Epithelial cell of proximal tubule (primary cell): ENCODE measurements at places on chromosomes 6 and 20.

- peak; percentile 26 for DNase-seq
Observed at GRCh38 chr6:2353412-2354137, 108.2 kb upstream of the GMDS start.

DNA sequence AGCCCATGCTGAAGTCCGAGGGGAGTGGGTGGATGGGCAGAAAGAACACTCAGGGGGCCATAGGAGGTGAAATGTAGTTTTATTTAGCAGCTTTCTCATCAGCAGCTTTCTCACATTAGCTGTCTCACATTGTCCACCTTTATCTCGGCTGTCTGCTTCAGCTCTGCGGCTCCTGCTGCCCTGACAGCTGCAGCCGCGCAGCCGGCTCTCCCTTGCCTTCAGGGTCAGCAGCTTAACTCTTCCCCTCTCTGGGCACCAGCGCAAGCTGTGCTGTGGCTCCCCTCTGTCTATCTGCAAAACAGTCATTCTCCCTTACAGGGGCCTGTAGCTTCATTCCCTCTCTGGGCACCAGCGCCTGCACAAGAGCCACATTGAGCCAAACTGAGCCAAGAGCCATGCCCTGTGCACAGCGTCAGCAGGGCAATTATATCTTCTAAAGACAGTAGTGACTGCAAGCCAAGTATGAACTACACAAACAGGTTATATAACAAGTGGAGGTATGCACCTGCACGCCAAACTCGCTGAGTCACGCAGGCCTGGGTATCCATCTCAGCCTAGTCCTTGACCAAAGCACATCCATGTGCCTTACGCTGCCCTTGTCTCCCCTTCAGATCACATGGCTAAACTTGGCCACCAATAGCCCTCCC is 198.8 kb downstream of the EYA2 start:
- DNase-seq: no peak

DNA sequence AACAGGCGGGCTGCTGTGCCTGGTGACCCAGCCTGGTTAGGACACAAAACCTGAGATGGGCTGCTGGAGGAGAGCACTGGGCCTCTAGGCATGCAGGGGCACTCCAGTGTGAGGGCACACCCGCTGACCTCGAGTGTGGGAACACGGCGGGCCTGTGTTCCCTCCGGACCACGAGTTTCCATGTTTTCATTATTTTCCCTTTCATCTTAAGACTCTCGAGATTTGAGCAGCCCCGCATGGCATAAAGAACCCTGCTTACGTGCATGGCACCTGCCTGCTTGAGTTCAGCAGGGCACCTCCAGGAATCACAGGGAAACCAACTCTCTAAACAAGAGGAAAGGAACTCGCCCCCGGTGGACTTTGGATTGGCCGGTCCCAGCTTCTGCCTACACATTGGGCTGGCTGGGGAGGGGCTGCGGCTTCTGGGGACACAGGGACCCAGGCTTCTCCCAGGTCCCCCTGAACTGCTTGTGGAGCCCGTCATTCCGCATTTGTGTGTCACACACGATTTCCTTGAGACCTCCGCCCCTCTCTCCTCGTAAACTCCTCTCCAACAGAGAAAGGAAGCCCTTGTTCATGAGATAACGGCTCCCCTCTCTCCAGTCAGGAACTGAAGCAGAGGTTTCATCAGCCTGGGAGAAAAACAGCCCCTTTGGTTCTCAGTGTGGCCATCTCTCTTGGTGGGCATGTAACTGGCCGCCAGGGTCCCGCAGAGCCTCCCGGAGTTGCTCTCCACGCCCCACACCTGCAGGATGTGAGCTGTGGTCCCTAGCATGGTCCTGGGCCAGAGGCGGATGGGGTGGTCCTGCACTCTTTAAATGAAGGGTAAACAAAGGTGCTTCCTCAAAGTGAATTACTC is 181.8 kb downstream of the TTLL2 start:
- no peak for DNase-seq

DNA sequence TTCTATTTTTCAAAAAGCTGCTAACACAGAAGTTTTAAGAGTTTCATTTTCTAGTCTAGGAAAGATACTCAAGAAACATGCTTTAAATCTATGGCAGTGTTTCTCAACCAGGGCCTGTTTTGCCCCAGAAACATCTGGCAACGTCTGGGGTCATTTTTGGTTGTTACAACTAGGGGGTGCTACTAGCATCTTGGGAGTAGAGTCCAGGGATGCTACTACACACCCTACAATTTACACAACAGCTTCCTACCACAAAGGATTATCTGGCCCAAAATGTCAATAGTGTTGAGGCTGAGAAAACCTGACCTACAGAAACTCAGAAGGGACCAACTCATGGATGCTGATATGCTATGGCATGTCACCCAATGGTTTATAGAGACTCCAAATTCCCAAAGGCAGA is 24.4 kb downstream of the SERAC1 start:
- DNase-seq: no peak

DNA sequence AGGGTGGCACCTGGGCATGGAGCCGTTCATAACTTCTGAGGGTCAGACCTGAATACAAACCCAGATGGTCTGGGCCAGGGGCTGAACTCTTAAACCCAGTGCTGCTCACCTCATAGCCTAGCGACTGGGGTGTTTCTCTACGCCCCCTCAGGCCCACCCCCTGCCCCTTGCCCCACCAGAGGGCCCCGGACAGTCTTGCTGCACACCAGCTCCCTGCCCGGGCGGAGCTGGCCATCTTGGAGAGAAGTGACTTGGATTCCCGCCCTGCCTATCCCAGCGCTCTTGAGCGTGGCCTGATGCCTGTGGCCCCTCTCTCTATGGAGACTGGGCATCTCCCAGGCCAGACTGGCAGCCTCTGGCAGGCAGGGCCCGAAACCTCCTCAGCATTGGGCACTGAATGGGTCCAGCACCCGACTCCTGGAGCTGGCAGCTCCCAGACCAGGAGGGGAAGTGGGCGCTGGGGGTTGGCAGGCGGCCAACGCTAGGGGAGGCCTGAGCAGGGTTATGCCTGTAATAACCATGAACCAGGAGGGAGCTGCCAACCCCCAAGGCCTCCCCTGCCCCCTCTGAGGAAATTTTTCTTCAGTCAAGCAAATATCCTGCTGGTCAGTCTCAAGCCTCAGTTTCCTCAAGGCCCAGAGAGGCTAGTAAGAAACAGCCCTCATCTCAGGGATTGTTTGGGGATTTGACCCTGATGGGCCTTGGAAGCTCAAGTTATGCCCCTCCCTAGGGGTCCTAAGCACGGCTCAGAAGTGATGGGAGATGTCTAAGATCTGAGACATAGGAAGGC is 169.5 kb downstream of the VEGFA start:
- DNase-seq: no peak

DNA sequence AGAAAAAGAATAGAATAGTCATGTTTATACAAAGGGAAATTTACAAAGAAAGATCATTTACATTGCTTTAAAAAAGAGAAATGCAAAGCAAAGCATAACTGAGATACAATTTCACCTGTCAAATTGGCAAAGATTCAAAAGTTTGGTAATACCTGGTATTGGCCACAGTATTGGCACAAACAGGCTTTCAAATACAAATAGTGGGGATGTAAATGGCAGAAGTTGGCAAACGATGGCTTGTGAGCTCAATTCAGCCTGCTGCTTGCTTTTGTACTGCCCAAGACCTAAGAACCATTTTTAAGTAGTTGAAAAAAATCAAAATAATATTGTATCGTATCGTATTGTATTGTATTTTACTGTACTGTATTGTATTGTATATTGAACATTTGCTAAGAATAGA is 194.5 kb upstream of the JAG1 start:
- DNase-seq: no peak

DNA sequence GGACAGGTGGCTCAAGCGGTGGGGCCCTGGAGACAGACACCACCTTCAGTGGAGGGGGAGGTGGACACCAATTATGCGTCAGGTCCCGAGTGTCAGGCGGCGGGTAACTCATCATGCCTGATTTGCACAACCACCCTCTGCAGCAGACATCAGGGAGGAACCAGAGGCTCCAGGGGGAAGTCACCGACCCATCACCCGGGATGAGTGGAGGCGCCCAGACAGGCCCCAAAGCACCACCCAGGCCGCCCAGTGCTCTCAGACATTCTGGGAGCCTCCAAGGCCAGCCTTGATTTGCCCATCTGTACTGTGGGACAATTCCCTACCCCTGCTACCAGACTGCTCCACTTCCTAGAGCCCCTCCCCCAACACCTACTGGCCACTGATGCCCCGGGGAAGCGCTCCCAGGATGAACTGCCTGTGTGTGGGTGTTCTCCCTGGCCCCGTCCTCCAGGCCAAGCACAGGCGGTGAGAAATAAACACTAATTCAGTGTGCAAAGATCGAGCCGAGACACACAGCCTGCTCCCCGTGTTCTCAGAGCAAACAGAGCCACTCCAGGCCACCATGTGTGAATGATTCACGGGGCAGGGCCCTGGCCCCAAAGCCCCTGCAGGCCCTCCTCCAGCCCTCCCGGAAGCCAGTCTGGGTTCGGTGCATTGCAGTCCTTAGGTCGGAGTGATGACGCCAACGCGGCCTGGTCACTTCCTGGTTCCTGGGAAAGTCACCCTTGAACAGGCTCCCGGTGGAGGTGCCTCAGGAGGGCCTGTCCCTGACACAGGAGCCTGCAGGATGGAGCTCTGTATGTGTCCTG is 107.2 kb downstream of the ASXL1 start:
- peak; percentile 51 for DNase-seq

GRCh38 chr6:33672808-33673207 is 38.7 kb downstream of the UQCC2 start:
- DNase-seq: peak; percentile 61

GRCh38 chr6:134464690-134465411 is 146.9 kb upstream of the SGK1 start:
- peak; percentile 86 for DNase-seq

DNA sequence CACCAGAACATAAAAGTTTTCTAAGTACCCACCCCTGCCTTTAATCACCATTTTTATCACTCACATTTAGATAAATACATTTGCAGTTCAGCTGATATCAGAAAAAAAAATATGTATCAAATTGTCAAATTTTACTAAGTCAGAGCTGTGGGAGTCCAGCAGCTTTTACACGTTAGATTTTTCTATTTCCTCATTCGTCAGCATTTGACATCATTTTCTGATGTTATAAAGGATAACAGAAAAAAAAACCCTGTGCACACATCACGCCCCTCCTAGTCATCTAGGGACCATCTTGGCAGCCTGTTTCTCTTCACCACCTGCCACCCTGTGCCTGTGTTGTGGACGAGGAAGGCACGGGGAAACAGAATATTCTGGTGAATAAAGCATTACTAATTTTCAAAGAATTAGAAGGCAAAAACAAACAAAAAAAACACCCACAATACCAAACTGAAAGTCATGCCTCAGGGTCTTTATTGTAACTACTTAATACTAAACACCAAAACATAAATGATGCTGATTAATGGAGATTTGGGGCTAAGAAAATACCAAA is 12.4 kb downstream of the B4GALT5 start:
- DNase-seq: no peak

GRCh38 chr6:144148886-144149285 is 1.4 kb upstream of the STX11 start:
- no peak for DNase-seq

- DNase-seq: no peak
Observed at GRCh38 chr6:90583179-90583835, 3.6 kb downstream of the MAP3K7 start.

GRCh38 chr6:136738692-136739057 is 53.6 kb downstream of the MAP3K5 start:
- DNase-seq: no peak

- no peak for DNase-seq
Observed at GRCh38 chr6:6603317-6603716, 14.8 kb downstream of the LY86 start.

DNA sequence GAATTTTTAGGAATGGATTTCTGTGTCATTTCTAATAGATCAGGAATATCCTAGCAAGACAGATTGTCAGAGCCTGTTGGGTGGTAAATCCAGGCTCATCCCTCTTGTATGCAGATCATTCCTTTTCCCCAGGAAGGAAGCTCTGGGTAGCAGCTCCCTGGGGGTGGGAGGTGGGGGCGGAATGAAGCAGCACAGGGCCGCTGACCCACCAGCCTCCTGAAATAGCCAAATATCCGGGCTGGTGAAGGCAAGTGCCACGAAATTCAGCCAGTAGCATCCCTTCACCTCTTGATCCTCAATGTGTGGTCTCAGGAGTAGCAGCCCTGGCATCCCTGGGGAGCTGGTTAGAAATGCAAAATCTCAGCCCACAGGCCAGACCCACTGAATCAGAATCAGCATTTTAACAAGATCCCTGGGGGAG is 256.9 kb downstream of the LRFN2 start:
- DNase-seq: no peak

DNA sequence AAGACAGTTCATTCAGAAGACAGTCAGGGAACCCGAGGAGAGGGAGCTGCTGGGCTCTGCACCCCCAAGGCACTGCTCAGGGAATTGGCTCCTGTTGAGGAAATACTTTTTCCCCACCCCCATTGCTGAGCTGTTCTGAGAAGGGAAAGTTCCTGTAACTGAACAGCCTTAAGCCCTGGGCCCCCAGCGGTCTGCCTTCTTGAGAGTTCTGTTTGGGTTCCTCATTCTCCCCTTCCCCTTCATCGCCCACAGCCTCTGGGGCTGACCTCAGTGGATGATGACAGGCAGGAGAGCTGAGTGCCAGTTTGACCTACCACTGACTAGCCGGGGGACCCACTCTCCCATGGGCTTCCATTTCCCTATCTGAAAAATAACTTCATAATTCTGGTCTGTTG is 10.7 kb downstream of the HCK start:
- no peak for DNase-seq

GRCh38 chr20:60085551-60086132 is 127.4 kb downstream of the CDH26 start:
- no peak for DNase-seq

- DNase-seq: no peak
Observed at GRCh38 chr6:66533921-66534404, 826.9 kb upstream of the EYS start.

DNA sequence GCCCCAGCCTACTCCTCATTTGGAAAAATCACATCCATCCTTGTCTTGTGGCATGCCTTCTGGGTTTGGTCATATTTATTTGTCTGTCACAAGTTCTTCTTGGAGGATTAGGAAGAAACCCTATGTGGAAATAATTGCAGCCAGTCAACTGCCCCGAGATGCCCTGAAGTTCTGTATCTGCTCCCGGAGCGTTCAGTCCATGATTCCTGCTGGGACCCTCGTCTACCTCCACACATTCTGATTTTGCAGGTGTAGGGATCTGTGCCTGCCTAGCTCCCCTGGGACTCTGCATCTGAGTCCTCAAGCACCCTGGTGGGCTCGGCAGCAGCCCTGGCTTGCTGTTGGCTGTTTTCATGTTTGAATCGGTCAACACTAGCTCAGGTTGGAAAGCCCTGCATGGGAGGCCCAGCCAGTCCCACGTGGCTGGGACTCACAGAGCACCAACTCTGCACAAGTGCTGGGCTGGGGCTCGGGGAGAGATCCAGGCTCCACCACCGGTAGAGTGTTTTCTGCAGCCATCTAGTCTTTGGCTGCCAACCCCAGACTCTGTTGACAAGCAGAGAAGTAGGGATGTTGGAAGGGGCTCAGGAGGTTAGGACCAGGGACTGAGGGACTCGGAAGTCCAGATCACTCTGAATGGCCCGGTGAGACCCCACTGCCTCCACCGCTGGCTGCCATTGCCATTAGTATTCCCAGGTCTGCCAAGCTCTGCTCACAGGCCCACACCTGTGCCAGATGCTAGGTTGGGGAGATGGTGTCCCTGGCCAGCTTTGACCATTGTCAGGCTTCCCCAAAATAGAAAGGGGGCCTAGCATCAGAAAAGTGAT is 183.5 kb upstream of the CST7 start:
- no peak for DNase-seq

GRCh38 chr6:101662111-101662897 is 268.8 kb downstream of the GRIK2 start:
- DNase-seq: no peak
